ENCODE measurements at places on chromosomes 7 and 10.

DNA sequence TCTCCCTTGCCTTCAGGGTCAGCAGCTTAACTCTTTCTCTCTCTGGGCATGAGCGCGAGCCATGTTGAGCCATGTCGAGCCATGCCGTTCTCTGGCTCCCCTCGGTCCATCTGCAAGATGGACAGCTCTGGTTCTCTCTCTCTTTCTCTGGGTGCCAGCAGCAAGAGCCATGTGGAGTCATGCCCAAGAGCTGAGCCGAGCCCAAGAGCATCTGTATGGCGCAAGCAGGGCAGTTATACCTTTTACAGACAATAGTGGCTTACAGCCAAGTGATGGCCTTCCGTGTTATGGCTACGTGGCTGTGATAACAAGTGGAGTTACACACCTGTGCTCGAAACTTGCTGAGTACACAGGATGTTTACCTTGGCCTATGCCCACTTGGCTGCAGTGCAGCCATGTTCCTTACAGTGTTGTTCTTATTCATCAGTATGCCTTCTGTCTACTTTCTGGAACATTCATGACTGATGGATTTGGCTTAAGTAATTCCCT is 327.7 kb downstream of the GLRX3 start:
- DNase-seq: no peak

DNA sequence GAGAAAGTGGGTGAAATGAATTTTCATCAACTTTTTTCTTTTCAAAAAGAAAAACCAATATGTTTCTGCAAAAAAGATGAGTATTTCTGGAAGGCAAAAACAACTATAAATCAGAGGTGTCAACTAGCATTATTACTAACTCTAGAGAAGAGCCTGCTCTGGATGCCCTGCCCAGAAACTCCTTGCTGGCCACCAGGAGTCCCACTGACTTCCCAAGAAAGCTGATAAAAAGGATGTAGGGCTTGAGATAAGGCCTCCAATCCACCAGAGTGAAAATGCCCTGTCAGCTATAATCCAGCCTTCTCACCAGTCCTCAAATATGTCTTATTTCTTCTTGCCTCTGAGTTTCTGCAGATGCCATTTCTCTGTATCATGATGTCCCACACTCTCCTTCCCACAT is 16.7 kb upstream of the FZD1 start:
- DNase-seq: no peak

DNA sequence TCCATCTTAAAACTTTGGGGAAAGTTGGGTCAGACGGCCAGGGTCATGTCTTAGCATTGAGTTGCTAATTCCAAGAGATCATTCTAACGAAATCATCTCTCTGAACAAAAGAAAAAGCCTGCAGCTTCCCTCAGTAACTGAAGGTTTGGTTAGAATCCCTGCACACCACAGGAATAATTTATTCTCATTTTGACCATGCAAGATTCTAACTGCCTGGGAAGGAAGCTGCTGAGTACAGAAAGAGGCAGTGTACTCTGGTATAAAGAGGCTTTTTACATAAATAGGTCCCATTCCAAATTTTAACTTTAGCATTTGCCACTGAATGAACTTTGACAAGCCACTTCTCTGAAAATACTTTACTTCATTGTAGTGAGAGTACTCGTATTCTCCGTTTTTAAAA is 76.9 kb upstream of the RSBN1L start:
- DNase-seq: no peak

DNA sequence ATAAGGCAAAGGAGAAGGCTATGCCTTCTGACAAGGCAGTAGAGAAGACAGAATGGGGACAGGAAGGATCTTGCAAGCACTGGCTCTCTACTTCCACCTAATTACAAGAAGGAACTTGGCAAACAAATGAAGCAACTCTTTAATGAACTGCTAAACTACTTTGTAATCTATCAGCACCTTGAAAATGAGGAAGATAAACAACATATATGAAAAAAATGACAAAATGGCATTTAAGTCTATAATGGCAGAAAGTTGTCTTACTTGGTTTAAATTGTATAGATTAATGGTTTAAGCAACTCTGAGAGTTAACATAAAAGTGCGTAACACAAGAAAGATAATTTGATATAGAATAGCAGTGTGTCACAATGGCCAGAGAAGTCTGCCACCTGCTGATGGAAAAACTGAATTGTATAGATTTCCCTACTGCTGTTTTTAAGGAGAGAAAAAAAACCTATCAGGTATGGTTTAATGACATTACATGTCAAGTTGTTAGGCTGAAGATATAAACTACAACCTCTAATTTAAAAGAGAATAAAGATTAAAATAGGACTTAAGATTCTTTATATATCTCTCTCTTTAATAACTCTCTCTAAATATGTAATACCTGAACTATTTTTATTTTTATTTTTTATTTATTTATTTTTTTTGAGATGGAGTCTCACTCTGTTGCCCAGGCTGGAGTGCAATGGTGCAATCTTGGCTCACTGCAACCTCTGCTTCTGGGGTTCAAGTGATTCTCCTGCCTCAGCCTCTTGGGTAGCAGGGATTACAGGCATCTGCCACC is 11.8 kb downstream of the NT5C3A start:
- no peak for DNase-seq
